ENCODE measurements at places on chromosomes 4 and X. TPM values are rescaled to one million over a fixed set of nuclear protein-coding genes. Genes with fewer than 3 reads are reported as not detected.

The SLC10A7 gene
- total RNA-seq, result 24.1 TPM

- no peak for DNase-seq
Measured at GRCh38 chr4:115090483-115091075, 22.8 kb downstream of the NDST4 start.

DNA sequence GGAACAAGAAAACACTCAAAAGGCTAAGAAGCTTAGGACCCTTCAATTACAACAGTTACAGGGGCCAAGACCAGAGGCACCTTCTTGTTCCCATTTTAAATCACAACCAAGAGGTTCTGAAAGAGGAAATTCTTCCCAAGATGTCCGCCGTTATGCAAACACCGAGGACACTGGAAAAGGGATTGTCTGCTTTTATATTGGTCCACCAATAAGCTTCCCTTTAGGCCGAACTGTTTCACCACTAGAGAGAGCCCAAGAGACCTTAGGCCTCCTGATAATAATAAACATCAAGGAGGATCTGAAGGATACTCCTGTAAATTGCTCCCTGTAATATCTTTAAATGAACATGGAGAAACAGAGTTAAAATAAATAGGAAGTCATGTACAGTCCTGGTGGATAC, 92.6 kb upstream of the NLRP2B start:
- DNase-seq, result no peak

GRCh38 chrX:41036668-41037326, 48.4 kb upstream of the USP9X start:
- no peak for DNase-seq

DNA sequence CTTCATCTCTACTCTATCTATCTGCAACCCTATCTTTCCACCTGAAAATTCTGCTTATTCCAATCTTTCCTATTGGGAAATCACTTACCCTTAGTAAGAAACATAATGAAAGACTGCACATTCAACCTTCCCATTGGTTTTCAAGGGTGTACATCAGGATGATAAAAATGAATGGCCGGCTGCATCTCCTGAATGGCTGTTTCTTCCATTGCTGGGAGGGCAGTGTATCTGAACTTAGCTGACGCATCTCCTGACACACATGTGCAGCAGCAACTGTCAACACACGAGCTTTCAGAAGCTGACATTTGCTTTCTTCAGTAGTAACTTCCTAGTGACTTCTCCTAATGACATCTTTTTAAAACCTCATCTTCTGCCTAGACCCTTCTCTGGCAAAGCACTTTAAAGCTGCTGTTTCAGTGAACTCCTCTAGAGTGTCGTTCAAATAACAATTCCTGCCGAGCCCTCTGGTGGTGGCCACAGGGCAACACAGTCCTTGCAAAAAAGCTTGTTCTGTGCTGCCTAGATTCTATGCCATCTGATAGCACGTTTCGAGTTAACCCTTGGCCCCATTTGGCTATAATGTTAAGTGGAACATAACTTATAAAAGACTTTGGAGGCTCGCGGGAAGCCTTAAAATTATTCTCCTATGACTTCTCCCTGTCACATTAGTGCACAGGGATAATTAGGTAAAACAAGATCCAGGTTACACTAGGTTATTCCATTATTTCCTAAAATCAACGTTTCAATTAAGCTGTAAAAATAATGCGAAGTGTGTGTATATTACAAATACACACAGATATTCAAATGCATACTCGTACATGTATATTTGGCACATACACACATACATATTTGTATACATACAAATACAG, 2340.7 kb downstream of the PCDH7 start:
- no peak for DNase-seq

The PABPC1L2A gene
- not detected for total RNA-seq

- no peak for DNase-seq
Measured at GRCh38 chrX:112211459-112211858, 128.9 kb upstream of the TRPC5 start.

- no peak for DNase-seq
Measured at GRCh38 chrX:75273483-75273882, 402 bp upstream of the UPRT start.

The PRMT9 gene
- 27.5 TPM for total RNA-seq

The PCDH11X gene
- not detected for total RNA-seq

GRCh38 chr4:78754872-78755271, 21.3 kb upstream of the BMP2K start:
- no peak for DNase-seq

GRCh38 chr4:54709400-54709799, 51.6 kb downstream of the KIT start:
- no peak for DNase-seq

GRCh38 chr4:40118861-40119260, 62.2 kb downstream of the N4BP2 start:
- no peak for DNase-seq

The RGS12 gene
- total RNA-seq, result 27.6 TPM

DNA sequence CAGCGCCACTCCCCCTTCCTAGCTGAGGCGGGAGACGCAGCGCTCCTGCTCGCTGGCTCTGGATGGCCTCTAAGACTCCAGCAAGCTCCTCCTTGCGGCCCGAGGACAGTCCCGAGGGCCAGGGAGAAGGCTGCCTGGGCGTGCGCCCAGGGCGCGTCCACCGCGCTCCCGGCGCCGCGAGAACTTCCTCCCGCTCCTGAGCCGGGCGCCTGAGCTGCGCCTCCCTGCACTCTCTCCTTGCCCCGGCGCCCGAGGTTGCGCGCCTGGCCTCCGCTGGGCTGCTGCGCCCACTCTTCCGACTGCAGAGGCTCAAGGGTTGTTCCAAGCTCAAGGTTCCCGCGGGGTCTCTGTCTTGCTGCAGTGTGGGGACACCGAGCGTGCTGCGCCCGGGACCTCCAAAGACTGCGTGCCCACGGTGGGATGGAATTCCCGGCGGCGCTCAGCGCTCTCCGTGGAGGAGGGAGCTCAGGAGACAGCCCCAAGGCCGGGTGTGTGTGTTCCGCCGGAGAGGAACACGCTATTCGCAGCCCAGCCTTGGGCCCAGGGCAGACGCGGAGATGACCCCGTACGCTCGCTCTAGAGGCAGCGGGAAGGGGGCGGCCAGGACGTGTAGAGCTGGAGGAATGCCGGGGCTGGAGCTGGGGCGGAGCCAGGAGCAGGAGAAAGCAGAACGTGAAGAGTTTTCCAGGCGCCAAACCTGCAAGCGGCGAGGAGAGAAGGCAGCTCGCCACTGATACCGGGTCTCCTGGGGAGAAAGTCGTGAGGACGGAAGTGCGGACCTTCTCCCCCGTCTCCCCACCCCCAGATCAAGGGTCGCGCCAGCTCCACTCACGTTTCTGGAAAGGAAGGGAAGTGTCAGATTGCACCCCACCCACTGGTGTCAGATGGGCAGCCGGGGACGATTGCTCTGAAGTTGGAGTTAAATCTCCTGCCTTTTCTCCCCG, at the start of gene ARHGAP6:
TSS of gene ARHGAP6 (minus strand) at position 753 of the 944 bp plus-strand sequence. CDS start 1,092 bp downstream, outside the sequence.
- DNase-seq, result no peak

DNA sequence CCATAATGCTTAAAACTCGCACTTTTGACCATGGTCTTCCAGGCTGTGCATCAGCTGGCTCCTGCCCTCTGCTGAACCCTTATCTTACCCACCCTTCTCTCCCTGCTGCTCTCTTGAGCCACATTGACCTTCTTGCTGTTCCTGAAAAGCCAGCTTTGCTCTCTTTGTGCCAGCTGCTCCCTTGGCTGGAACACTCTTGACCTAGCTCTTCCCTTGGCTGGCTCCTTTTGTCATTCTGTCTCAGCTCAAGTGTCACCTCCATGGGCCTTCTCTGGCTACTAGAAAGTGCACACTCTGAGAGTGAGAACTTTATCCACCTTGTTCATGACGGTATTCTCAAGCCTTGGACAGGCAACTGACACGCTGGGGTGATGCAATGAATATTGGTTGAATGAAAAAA, 112.1 kb downstream of the MGST2 start:
- DNase-seq, result no peak

DNA sequence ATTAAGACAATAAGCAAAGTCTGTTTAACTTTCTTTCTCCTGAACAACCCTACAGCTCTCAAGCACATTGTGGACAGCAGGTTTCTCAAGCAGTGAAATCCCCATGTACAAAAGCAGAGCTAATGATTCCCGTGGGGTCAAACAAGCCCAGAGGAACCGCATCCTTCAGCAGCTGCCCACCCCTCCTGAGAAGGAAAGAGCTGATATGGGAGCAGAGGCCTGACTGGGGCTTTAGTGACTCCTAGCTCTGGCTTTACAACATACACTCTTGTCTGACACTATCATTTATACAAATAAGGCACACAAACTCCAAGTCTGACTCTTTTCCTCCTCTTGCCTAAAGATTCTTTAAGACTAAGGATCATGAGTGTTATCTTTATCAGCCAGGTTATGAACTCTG, 32.8 kb downstream of the HDAC8 start:
- no peak for DNase-seq

GRCh38 chr4:124526769-124527168, 185.8 kb downstream of the ANKRD50 start:
- no peak for DNase-seq

DNA sequence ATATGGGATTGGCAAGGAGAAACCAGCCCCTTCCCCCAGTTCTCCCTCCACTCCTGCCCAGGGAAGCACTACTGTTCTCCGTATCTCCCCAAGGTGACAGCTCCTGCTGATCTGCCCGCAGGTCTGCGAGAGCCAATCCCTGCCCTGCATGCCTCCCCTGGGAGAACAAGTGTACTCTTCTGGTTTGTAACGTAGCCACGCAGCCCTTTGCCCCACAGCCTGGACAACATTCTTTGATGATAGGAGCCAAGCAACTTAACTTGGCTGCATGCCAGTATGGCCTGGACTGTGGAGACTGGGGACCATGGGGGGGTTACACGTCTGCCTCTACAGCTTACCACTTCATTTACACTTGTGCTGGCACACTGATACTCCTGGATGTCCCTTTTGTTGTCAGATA, 2.0 kb downstream of the STBD1 start:
- DNase-seq, result no peak

Measured in CD4-positive, CD25-positive, alpha-beta regulatory T cell (primary cell).